ENCODE measurements at places on chromosomes 12 and 14.

DNA sequence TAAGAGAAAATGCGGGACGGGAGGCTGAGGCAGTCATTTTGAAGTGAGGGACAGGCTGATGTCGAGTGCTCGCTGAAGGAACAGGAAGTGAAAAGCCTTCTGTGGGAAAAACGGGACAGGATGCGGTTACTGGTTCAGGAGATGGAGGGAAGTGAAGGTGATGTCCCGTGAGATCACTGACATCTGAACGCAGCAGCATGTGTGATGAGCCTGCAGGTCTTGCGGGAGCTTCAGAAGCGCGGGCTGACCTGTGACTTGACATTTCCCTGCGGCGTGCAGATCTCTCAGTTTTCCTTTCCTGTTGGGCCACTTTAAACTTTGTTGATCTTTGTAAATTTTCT lies 77.8 kb downstream of the DDX51 start:
- no peak for DNase-seq

DNA sequence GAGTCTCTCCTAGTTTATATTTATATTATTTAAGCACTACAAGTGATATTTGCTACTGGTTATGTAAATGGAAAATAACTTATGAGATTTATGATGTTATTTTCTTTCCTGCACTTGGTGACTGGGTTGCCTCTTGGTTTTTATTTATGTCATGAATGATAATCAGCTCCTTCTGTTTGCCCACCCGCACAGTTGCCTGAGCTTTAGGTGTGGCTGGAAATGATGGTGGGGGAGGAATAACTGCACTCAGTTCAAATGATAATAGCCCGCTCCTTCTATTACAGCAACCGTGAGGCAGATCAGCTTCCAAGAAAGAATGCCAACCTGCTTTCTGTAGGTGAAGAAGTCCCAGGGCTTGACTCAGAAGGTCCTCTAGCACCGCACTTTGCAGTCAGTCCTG lies 190.2 kb upstream of the CAND1 start:
- DNase-seq = no peak

- no peak for DNase-seq
These were observed 349.2 kb upstream of the LRFN5 start for GRCh38 chr14:41257476-41257875.

DNA sequence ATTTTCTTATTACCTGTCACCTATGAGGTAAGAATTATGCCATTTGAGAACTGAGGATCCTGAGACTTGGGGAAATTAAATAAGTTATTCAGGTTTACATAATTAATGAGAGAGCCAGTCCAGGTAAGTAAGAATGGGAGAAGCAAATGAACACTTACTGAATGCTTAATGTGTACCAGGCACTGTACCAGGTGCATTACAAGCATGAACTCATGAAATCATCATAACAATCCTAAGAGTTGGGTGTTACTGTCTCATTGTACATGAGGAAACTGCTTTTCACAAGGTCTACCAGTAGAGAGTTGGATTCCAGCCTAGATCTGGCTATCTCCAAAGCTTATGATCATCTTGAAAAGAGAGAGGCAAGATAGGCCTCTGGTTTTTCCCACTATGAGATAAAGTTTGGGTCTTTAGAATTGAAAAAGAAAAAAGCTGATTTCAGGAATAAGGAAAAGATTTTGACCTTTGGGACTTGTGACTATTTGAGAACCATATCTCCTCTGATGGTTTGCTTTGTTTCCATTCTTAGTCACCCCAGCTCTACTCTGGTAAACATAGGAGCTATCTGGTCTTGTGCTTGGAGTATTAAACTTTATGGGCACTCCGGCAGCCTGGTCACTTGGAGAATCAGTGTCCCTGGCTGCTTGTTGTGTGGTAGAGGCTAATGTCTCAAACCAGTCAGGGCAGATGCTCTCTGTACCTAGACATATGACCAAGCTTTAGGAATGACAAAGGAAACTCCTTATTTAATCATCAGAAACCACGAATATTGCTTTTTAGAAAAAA lies 48.0 kb downstream of the PTHLH start:
- DNase-seq = peak; percentile 24

DNA sequence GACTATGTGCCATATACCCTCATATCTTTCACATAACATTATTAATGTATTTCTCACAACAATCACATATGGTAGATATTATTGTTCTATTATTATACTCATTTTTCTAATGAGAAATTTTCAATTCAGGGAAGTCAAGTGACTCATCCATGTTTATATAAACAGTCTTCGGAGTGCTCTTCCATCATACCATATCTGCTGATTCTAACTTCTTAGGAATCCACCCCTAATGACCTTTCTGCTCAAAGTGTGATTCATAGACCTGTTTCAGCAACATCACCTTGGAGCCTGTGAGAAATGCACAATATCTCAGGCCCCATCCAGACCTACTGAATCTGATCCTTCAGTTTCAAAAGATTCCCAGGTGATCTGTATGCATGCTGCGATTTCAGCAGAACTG lies 39.8 kb upstream of the OVCH1 start:
- peak; percentile 89 for DNase-seq

DNA sequence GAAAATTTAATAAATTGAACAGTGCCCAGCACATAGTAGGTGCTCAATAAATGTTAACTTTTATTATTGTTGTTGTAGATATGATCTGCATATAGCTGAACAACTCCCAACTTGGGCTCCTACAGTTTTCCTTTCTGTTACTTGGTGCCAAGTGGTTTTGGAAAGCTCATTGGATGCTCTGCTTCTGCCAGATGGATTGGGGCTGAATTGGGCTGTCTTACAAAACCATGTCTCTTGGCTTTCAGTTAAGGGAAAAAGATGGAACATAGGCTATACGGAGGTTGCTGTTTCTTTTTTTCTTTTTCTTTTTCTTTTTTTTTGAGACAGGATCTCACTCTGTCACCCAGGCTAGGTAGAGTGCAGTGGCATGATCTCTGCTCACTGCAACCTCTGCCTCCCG lies 140.7 kb upstream of the PWP1 start:
- no peak for DNase-seq

DNA sequence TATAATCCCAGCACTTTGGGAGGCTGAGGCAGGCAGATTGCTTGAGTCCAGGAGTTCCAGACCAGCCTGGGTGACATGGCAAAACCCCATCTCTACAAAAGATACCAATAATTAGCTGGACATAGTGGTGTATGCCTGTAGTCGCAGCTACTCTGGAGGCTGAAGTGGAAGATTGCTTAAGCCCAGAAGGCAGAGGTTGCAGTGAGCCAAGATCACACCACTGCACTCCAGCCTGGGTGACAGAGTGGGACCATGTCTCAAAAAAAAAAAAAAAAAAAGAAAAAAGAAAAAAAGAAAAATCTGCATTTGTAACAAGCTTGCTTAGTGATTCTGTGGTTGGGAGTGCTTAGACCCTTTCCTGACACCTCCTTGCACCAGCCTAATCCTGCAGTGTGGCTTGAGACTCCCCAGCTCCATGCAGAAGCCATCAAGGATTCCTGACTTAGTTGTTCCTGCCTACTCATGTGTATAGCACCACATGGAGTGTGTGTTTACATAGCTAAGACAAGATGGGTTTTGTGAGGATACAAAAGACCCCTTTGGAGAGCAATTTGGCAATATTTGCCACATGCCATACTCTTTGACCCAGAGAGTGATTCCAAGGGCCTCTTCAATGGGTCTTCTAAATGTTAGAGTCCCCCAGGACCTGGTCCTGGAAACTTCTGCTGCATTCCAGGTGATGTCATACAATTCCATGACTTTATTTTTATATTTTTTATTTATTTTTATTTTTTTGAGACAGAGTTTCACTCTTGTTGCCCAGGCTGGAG lies 5.1 kb upstream of the TMED10 start:
- DNase-seq = no peak

- DNase-seq = peak; percentile 99
These were observed 76.0 kb upstream of the ACTN1 start for GRCh38 chr14:69055125-69055524.

DNA sequence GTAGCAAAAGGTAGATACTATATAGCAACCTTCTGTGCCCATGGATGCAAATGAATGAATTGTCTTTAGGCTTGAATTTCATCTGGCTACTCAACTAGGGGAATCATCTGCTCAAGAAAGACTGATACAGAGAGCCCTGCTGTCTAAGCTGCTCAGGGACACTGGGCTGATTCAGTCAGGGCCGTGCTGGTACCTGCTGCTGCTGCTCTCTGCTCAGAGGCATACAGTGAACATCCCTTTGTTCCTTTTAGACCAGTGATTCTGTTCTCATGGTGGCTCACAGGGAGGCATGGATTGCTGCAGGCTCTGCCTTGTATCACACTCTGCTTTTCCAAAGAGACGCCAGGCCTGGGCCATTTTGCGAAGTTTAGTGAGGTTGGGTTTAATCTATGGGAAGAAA lies 14.1 kb downstream of the EIF2B2 start:
- no peak for DNase-seq

GRCh38 chr14:36524874-36525745 lies 5.1 kb upstream of the NKX2-1 start:
- no peak for DNase-seq

DNA sequence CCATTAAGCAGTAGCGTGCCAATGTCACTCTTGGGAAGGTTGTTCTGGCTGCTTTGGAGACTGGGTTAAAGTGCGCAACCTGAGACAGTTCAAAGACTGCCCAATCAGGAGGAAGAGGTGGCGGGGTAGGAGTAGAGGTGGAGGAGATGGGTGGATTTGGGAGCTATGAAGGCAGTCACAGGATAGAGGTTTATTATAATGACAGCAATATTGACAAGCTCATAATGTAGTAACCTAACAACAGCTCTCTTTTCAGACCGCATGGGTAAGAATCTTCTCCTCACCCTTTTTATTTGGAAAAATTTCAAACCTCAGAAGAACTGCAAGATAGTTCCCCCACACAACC lies 5.3 kb upstream of the PSMD9 start:
- no peak for DNase-seq

DNA sequence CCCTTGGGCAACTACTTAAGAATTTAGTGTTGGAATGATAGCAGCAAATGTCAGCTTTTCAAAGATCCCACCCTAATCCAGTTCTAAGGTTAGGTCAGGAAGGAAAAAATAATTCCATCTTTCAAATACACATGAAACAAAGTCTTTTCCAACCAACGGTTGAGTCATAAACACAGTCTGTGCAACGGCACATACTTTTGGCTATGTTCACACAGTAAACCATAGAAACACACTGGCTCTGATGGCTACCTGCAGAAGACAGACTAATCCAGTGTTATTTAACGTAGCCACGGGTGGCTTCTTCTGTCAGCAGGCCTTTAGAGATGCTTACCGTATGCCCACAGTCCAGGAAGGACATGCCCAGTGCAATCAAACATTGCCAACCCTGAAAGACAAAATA lies 35.7 kb downstream of the HIGD1C start:
- DNase-seq = peak; percentile 59

DNA sequence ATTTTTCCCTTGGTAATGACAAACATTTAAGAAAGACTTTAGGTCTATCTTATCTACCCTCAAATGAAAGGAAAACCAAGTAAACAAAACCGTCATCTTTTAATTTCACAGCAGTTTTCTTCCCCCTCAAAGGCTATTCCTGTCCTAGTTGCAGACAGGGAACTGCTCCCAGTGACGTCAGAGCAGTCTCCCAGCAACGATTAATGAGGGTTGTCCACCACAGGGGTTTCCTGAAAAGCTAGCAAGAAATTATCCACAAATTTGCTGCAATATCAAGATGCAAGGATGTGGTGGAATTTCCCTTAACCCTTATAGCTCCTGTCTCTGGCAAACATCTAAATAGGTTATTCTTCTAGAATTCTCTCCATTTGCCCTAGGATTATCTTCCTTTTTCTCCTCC lies 89.1 kb upstream of the STAC3 start:
- peak; percentile 81 for DNase-seq

DNA sequence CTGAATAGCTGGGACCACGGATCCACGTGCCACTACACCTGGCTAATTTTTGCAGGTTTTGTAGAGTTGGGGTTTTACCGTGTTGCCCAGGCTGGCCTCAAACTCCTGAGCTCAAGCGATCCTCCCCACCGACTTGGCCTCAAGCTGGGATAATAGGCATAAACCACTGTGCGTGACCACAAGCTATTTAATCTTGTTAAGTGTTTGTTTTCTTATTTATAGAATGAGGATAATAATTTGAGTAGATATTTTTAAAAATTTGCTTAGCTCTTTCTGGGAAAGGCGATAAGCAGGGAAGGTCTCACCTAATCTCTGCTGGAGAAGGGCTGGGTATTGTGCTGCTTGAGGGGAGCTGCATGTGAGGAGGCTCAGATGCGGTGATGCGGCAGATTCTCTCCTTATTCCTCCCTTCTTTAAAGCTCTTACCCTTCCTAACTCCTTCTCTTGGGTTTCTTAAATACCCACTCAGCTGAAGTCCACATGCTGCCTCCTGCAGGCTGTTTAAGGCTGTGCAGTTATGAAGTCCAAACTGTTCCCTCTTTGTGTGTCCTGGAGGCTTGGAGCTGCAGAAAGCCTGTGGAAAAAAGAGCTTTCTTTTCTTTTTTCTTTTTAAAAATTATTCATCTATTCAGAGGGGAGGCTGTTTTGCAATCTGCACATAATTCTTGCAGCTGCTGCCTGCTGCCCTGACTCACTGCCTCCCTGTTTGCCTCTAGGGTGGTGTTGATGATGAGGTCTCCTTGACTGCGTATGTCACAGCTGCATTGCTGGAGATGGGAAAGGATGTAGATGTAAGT lies 37.9 kb downstream of the A2ML1 start:
- peak; percentile 56 for DNase-seq

DNA sequence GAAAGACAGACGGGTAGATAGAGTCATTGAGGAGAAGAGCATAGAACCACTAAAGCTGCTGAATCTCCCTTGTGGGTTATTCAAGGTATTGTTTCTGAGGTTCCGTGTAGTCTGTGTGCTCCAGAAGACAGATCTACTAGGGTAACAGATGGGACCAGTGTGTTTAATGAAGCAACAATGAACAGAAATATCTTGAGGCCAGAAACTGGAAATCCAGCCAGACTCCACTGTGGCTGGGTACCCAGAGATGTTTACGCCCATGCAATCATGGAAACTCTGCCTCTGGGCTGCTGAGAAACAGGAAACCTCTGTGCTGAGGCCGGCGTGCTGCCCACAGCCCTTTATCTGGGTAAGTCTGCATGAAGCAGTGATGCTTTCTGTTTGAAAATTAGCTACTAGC lies 8.3 kb downstream of the PROX2 start:
- peak; percentile 54 for DNase-seq

DNA sequence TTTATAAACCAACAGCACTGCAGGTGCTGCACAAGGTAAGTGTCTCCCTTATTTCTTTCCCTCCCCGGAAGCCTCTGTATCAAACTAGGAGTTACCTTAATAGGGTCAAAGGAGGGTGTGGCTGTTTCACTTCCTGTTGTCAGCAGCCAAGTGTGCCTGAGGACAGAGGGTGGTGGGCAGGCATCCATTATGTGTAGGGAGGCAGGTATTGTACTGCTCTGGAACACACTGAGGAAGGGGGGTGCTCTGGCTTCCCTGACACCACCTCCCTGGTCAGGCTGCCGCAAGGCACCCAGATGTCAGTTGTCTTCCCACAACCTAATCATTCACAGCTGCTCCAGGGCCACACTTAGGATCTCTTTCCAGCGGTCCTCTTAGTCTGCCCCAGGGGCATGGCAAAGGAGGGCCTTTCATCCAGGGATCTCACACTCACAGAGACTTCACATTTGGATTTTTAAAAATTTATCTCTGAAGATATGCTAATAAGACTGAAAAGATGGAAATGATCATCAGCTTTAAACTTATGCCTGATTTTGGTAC lies 132.0 kb upstream of the ARHGAP5 start:
- no peak for DNase-seq

GRCh38 chr12:14256121-14256520 lies 109.4 kb upstream of the ATF7IP start:
- DNase-seq = peak; percentile 76

- no peak for DNase-seq
These were observed 43.5 kb downstream of the IGF1 start for GRCh38 chr12:102436867-102437266.

All from iris pigment epithelial cell (primary cell).